Sigmoid colon (tissue), 7 donors: ENCODE measurements at places on chromosomes 7 and 10.

- peak; percentile 50 for DNase-seq
Measured at GRCh38 chr10:80172896-80173295, 32.4 kb downstream of the ANXA11 start.

DNA sequence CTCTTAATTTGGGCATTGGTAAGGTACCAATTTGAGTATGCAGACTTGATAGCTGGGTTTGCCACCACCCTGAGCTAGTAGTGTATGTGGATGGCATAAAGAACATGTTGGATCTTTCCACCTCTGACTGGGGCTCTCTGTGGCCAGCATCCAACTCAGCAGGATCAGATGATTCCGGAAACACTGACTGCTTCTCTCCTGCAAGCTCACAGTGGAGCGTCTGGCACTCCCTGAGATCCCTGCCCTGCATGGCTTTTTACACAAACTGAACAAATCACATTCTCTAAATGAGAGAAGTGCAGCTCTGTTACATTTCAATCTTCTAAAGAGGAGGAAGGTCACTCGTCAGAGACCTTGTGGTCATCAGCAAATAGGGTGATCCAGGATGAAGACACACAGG, 1057.5 kb downstream of the NRG3 start:
- no peak for DNase-seq

DNA sequence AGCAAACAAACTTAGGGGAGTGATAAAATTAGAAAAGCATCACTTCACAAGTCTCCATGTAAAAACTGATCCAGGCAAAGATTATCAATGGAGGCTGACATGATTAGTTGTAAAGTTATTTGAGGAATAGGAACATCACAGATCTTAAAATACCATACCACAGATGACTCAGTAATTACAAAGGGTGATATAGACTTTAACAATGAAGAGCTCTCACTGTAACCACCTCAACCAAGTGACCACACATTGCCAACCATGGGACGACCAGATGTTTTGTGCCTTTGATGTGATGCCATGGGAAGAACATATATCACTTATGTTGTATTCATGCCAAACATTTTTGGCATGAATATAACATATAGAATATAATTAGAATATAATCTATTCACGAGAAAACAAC, 11.7 kb downstream of the AASS start:
- DNase-seq: no peak

DNA sequence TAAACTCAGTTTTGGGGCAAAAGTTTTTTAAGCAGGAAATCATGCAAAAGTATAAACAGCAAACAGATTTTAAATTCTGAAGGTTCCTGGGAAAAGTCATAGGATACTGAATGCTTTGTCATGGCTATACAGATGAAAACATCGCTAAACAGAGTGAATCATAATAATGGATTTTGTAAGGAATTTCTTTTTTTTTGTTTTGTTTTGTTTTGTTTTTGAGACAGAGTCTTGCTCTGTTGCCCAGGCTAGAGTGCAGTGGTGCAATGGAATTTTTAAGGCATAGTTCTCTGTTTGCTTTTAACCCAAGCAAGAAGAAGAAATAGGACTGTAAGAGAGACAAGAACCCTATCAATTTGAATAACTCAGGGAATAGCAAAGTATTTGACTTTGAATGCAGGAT, 285.3 kb downstream of the NRG3 start:
- DNase-seq: no peak

- DNase-seq: no peak
Measured at GRCh38 chr7:22316914-22317313, 40.0 kb downstream of the RAPGEF5 start.

DNA sequence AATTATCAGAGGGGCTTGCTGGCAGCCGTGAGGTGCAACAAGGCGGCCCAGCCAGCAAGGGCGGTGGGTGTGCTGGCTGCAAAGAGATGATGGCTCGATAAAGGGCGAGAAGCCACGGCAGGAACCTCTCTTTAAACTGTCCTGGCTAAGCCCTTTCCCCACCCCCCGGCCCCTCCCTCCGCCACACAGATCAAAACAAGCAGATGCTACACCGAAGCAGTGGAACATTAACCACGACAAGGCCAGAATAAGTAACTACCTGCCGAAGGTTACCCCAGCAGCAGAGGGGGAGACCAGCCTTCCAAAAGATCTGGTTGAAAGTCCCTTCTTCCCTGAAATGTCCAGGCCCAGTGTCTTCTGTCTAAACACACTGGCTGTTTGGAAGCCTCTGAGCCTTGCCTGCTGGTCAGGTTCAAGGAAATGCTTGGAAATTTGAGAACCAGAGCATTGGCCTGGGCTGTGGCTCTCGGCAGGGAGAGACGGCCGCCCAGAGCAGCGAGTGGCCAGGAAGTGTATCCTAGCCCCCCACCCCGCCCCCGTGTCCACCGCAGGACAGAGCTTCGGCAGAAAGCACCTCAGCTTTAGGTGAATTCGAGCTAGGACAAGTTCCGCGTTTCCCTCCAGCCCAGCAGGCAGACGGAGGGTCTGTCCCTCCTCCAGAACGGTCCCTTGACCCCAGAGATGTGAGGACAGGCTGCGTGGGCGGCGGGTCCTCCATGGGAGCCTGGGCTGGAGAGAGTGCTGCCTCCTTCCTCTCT, 2.1 kb downstream of the FAM20C start:
- no peak for DNase-seq

DNA sequence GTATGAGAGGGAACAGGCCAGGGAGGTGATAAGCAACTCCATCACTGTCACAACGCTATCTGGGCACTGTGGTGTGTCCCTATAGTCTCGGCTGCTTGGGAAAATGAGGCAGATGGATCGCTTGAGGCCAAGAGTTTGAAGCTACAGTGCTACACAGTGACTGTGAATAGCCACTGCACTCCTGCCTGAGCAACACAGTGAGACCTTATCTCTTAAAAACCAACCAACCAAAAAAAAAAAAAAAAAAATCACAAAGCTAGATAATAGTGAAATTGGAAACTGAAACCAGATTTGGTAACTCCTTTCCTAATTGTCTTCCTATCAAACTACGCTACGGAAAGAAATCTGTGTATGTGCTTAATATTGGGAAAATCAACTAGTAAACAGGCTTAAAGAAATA, 14.1 kb downstream of the MICU1 start:
- DNase-seq: no peak

GRCh38 chr10:91460681-91461080, 50.5 kb downstream of the HECTD2 start:
- no peak for DNase-seq

DNA sequence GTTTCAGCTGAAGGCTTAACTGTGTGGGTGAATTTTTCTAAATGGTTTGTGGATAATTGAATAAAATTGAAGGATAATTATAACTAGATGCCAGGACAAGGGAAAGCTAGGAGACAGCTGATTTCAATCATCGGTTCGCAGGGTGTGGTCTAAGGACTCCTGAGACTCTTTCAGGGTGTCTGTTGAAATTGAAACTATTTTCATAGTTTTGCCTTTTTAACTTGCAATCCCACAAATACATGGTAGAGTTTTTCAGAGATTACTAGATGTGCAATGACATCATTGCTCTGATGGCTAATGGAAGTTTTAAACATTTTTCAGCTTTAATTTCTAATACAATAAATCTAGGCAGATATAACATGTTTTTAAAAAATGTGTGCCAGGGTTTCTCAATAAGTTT, 18.5 kb downstream of the TRUB1 start:
- DNase-seq: no peak

GRCh38 chr7:29091715-29092114, 54.6 kb downstream of the CPVL start:
- DNase-seq: no peak

GRCh38 chr7:14717169-14717568, 185.4 kb downstream of the DGKB start:
- no peak for DNase-seq

GRCh38 chr10:34931216-34931615, 116.1 kb upstream of the PARD3 start:
- DNase-seq: no peak

DNA sequence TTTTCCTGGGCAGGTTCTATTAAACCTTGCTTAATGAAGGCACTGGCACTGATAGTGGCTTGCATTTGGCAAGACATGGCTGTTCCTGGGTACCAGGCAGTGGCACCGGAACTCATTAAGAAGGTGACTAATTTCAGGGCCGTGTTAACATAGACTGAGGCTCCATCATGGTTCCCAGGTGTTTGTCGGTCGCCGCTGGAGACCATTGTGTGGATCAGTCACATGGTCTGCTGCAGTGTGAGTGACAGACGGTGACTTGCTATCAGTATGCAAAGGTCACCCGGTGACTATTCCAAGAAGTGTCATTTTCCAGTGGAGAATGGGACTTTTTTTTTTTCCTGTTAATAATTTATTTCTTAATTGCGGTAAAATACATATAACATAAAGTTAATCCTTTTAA, 106.3 kb downstream of the INSYN2A start:
- no peak for DNase-seq

DNA sequence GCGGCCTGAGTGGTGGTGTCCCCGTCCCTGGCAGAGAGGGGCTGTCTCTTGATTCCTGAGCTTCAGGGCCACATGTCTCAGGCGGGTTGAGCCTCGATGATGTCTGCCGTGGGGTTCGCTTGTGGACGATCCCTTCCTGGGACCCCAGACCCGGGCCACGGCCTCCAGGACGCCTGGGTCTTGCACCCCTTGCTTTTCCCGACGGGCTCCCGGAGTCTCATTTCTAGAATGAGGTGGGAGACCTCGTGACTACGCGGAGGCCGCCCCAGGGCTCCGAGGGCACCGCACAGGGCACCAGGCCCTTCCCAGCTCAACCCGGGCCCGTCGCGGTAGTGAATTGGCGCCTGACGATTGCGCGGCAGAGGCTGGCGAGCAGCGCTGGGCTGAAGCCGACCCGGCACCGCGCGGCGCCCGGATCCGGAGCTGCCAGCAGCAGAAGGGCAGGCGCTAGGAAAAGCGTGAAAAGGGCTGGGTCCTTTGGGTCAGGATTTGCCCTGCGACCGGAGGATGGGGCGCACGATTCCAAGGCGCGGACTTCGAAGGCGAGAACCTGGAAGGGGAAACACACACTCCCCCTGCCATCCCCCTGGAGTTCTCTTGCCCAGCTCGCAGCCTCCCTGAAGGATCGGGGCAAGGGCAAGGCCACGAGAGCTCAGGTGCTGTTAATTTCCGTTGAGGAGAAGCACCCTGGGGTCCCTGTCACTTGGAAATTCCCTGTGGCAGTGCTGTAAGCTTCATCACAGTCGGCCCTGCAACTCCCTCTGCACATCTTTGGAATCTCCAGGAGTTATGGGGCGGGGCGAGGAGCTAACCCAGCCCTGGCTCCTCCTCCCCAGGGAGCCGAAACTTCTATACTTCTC, 15.5 kb downstream of the TLX1 start:
- DNase-seq: peak; percentile 54
